ENCODE measurements at places on chromosomes 4 and X. TPM values are rescaled to one million over a fixed set of nuclear protein-coding genes. Genes with fewer than 3 reads are reported as not detected.

Gene APLN
- 0.88 TPM for total RNA-seq

Gene FRAS1
- 0.08 TPM for total RNA-seq

Gene CSAG3
- not detected for total RNA-seq

Gene LRIT3
- total RNA-seq: 0.23 TPM

Gene DGKK
- total RNA-seq: not detected

Gene TMSB15A
- total RNA-seq: 0.38 TPM

Gene SCRG1
- total RNA-seq: not detected

Gene IQSEC2
- 0.95 TPM for total RNA-seq

Gene MAGEA9
- not detected for total RNA-seq

Gene CITED1
- total RNA-seq: 0.46 TPM
